Right cardiac atrium (tissue), 5 donors: ENCODE measurements at places on chromosomes 12 and 14. TPM values are rescaled to one million over a fixed set of nuclear protein-coding genes. Genes with fewer than 3 reads are reported as not detected.
A peak's percentile ranks its signal among the peaks of the same experiment; 100 is the strongest.

CSRP2 gene
- total RNA-seq, result 10.2 TPM

CD163L1 gene
- 5.7 TPM for total RNA-seq

C12orf60 gene
- total RNA-seq, result 1.4 TPM

WNT5B gene
- 1.9 TPM for total RNA-seq

SLC25A21 gene
- total RNA-seq, result 1.9 TPM

IFNG-AS1 gene
- total RNA-seq, result not detected

SMIM41 gene
- 0.44 TPM for total RNA-seq

E2F7 gene
- total RNA-seq, result 0.94 TPM

LRRK2 gene
- 16.8 TPM for total RNA-seq

- DNase-seq, result no peak
These were observed 9.2 kb downstream of the FOXN4 start for GRCh38 chr12:109299849-109300248.

DNA sequence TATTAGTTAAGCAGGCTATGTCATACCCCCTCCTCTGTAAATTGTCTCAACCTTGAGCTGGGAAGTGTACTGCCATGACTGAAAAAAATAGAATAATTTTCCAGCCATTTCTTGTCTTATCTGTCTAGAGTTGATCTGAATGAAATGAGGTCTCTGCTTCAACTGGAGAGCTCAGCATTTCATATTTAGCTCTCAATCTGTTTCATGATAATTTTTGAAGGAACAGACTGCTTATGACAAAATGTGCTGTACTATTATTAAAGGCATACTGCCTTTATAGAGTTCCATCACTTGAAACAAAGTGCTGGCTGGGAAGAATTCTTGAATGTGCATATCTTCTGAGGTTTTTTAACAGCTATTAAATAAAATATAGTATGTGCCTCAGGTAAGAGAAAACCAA, 19.1 kb downstream of the PTPRO start:
- no peak for DNase-seq

GRCh38 chr12:76449016-76449415, 100.8 kb upstream of the BBS10 start:
- DNase-seq, result no peak

DNA sequence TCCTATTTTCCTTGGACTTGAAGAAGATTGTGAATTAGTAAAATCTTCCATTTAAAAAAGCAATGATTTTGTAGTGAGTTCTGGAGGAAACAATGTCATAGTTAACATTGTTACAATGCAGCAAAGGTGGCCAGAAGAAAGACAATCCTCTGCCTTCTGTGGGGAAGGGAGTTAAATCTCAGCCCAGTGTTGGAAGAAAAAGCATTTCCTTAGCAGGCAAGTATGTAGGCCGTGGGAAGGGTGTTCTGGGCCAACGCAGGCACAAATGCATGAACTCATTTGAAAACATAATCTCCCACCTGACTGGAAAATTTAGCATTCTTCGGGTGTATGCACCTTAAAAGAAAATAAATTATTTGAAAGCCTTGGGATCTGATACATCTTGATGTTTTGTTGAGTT, 258.6 kb downstream of the ADAMTS20 start:
- no peak for DNase-seq

DNA sequence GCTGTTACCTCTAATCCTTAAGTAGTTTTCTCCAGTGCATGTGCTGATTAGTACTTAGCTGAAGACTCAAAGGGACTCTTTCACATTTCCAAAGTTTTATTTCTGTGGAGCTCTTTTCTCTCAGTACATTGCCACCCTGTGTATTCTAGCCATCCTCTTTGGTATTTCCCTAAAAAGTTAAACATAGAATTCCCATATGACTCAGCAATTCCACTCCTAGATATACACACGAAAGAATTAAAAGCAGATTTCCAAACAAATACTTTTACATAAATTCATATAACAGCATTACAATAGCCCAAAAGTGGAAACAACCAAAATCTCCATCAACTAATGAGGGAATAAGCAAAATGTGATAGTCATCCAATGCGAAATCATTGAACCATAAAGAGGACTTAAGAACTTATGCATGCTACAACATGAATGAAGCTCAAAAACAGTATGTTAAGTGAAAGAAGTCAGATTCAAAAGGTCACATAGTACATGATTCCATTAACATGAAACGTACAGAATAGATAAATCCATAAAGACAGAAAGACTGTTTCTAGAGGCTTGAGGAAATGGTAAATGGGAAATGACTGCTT, 9.0 kb upstream of the NOVA1 start:
- DNase-seq, result no peak

DNA sequence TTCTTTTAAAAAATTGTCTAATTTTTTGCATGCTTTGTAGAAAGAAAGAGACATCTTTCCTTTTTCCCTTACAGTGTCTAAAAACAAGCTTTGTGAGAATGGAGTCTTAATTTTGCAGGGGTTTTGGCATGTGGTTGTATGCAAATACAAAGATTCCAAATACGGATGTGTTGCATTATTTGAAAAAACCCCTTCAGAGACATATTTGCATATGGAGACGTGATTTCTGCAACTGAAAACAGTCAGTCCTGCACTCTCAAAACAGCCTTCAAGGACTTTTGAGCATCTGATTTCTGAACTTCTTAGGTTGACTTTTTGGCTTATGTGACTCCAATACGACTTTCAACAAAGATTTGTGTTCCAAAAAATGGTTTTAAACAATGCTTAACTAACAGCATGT, 7.8 kb downstream of the IRAK3 start:
- DNase-seq, result no peak

GRCh38 chr12:84648425-84648824, 264.2 kb downstream of the SLC6A15 start:
- DNase-seq, result no peak

- DNase-seq, result peak; percentile 65
These were observed 5.1 kb upstream of the PSMA3 start for GRCh38 chr14:58239244-58240195.

DNA sequence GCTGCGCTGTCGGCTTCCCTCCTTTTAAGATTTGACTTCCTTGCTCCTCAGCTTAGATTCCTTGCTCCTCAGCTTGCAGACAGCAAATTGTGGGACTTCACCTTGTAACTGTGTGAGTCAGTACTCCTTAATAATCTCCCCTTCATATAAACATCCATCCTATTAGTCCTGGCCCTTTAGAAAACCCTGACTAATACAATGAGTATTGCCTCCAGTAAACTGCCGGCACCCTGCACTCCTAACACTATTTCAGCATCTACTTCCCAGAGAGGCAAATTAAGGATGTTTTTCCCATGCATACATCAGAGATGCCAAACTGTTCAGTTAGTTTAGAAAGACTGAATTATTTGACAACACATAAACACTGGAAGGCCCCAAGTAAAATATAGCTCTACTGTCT, 611.3 kb upstream of the TMEM132C start:
- no peak for DNase-seq

GRCh38 chr14:52031781-52032180, 37.1 kb downstream of the NID2 start:
- peak; percentile 83 for DNase-seq

DNA sequence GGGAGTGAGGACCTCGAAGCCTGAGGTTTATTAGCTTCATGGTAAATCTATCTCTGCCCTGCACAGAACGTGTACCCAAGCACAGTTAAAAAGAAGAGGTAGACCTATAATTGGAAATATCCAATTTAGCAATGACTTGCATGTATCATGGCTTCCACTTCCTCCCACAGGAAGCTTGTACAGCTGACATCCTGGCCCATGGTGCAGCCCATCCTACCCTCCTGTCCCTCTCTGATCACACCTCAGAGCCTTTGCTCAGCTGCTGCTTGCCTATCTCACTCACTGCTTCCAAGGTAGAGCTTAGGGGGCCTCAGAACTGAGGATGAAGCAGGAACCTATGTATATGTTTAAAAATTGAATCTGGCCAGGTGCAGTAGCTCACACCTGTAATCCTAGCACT, 4.3 kb upstream of the BCDIN3D start:
- no peak for DNase-seq

GRCh38 chr12:115752913-115753726, 524.4 kb downstream of the MED13L start:
- peak; percentile 42 for DNase-seq

- no peak for DNase-seq
These were observed 37.8 kb upstream of the LRRC10 start for GRCh38 chr12:69648476-69648875.

DNA sequence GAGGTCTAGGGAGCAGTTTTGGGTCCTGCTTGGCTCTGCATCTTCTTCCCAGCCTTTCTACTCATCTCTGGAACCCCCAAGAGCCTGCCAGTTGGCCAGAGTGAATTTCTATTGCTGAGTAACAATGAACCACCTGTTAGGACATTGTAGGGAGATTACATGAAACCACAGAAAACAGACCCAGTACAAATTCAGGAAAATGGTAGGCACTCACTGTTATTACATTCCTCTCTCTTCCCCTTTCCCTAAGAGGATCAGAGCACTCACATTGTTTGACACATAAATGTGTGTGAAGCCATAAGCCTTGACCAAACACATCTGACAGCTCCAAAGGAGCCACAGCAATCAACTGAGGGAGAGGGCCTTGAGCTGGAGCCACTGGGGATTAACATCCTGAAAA, 216.1 kb downstream of the TMEM132D start:
- DNase-seq, result no peak

GRCh38 chr14:94762431-94762830, 7.5 kb downstream of the GSC start:
- no peak for DNase-seq

DNA sequence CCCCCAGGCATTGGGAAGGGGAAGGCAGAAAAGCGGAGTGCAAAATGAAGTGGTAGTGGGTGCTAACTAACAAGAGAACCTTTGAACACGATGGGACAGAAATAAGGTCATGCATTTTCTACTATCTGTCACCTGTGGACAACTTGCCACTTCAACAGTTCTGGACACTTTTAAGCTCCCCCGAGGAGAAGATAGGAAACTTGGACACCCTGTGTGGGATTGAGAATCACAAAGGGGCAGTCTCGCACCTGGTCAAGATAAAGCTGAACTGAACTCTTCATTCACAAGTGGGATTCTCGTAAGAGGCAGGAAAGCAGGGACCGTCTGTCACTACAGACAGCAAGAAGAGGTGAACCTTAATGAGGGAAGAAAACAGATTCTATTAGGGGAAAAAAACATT, 51.6 kb downstream of the EIF2S3B start:
- DNase-seq, result no peak
